ENCODE measurements at places on chromosomes 11 and 22. TPM values are rescaled to one million over a fixed set of nuclear protein-coding genes. Genes with fewer than 3 reads are reported as not detected.
A peak's percentile ranks its signal among the peaks of the same experiment; 100 is the strongest.

DNA sequence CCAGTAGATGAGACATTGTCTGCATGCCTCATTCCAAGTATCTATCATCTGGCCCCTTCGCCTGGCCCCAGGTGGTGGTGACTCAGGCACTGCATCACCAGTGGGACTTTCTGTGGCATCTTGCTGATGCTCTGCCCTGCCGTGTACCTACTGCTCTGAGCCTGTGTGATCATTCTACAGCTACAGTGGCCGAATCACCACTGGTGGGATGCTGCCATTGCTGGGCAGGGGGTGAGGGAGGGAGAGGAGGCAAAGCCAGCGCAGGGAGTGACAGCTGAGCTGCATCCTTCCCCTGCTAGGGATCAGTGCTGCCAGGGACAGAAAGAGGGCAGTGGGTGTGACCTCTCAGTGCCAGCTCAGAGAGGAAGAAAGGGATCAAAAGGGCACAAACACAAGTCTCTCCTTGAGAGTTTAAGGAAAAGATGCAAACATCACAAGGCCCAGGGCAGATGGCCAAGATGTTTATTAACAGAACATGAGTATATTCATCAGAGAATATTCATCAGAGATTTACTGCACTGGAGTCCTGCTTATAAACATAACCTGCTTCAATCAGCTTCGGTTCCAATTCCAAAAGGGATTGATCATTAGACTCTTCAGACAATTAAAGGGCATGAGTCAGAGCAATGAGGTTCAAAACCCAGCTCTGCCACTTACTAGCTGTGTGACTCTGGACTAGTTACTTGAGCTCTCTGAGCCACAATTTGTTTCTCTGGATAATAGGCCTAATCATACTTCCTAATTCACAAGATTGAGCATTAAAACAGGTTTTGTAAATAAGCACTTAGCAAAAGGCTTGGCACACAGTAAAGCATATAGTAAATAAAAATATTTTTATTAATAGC, 109.8 kb downstream of the NAT10 start:
- H3K27ac ChIP-seq: peak overlapping the region; percentile 54
- no peaks in the 10 kb centered on the region for H3K36me3 ChIP-seq
- peaks cover 33% of the 10 kb centered on the region for H3K4me1 ChIP-seq
- H3K4me3 ChIP-seq: no peak overlapping the region
- DNase-seq: peak; percentile 87

DNA sequence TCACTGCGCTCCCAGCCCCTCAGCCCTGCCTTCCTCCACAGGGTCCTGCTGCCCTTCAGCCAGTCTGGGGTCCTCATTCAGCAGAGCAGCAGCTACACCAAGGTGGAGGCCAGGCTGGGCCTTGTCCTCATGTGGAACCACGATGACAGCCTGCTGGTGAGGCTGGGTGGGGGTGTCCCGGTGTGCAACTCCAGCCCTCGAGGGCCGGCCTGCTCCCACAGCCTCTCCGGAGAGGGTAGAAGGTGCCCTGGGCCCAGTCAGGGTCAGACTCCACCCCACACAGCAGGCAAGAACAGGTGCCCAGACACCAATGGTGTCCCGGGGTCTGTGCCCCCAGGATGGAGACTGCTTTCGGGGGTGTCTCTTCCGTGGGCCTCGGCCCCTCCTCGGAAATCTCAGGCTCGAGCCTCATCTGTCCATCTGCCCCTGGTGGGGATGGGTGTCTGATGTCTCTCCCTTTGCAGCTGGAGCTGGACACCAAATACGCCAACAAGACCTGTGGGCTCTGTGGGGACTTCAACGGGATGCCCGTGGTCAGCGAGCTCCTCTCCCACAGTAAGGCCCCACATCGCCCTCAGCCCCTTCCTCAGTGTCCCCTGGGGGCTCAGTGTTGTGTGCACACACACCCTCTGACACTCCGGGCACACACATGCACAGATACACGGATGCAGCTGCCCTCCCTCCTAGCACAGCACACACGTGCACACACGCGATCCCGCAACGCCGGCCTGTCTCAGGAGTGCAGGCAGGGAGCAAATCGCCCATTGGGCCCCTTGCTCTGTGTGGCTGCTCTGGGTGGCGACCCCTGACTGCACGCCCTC, 4.9 kb downstream of the MUC5AC start:
- no peaks in the 10 kb centered on the region for H3K4me1 ChIP-seq
- DNase-seq: no peak
- H3K27me3 ChIP-seq: no peaks in the 10 kb centered on the region
- H3K36me3 ChIP-seq: no peaks in the 10 kb centered on the region
- H3K4me3 ChIP-seq: no peak overlapping the region
- no peak overlapping the region for H3K27ac ChIP-seq

GRCh38 chr22:27317971-27318428, 483.6 kb downstream of the MN1 start:
- DNase-seq: no peak
- no peak overlapping the region for H3K4me3 ChIP-seq
- no peaks in the 10 kb centered on the region for H3K4me1 ChIP-seq
- H3K27me3 ChIP-seq: no peaks in the 10 kb centered on the region
- no peak overlapping the region for H3K27ac ChIP-seq

DNA sequence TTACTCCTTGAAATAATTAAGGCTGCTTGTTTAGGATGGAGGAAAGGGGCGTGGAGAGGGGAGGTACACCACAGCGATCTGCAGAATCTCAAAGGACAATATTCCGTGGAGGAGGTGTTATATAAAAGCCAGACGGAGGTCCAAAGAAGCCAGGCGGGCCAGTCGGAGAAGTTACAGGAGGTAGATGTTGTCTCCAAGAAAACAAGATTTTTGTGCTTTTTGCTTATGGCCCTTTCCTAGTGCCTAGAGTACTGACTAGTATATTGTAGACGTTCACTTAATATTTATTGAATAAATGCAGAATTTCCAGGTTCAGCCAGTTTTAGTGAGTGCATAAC, 761 bp downstream of the ZDHHC13 start:
- DNase-seq: no peak
- no peaks in the 10 kb centered on the region for H3K27me3 ChIP-seq
- H3K4me1 ChIP-seq: peaks cover 35% of the 10 kb centered on the region
- peaks cover 21% of the 10 kb centered on the region for H3K36me3 ChIP-seq

GRCh38 chr22:48737461-48738203, 1090.0 kb downstream of the BRD1 start:
- DNase-seq: no peak
- no peak overlapping the region for H3K27ac ChIP-seq
- H3K27me3 ChIP-seq: peaks cover 100% of the 10 kb centered on the region
- no peaks in the 10 kb centered on the region for H3K4me1 ChIP-seq
- no peaks in the 10 kb centered on the region for H3K36me3 ChIP-seq
- no peak overlapping the region for H3K4me3 ChIP-seq

CDCA5 gene
- 97.8 TPM for total RNA-seq

FOXR1 gene
- not detected for total RNA-seq

CSF2RB gene
- total RNA-seq: not detected

CASP1 gene
- 4.7 TPM for total RNA-seq

DAGLA gene
- 8.3 TPM for total RNA-seq

Data from PC-9 (cell line).